ENCODE measurements at places on chromosomes 2 and 18. TPM values are rescaled to one million over a fixed set of nuclear protein-coding genes. Genes with fewer than 3 reads are reported as not detected.

GRCh38 chr2:225630824-225631533 is 231.5 kb downstream of the NYAP2 start:
- no peak for DNase-seq

GRCh38 chr2:168455645-168456520 is at the start of gene CERS6:
Gene CERS6, plus strand, starts transcription at chr2:168456272. Its CDS starts 177 bp downstream, at chr2:168456449.
- peak; percentile 92 for DNase-seq

GRCh38 chr2:52365946-52366345 is 1334.0 kb upstream of the NRXN1 start:
- no peak for DNase-seq

GRCh38 chr2:37827455-37827854 is 97.6 kb upstream of the RMDN2 start:
- DNase-seq, result no peak

- DNase-seq, result no peak
Measured at GRCh38 chr18:21361307-21361880, 119.4 kb downstream of the GREB1L start.

DNA sequence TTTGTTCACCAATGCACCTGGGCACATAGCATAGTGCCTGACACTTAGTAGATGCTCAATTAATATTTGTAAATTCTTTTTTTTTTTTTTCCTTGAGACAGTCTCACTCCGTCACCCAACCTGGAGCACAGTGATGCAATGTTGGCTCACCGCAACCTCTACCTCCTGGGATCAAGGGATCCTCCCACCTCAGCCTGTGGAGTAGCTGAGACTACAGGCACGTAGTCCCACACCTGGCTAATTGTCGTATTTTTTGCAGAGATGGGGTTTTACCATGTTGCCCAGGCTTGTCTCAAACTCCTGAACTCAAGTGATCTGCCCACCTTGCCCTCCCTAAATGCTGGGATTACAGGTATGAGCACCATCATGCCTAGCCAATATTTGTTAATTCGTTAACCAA is 23.2 kb upstream of the LPIN2 start:
- DNase-seq, result no peak

DNA sequence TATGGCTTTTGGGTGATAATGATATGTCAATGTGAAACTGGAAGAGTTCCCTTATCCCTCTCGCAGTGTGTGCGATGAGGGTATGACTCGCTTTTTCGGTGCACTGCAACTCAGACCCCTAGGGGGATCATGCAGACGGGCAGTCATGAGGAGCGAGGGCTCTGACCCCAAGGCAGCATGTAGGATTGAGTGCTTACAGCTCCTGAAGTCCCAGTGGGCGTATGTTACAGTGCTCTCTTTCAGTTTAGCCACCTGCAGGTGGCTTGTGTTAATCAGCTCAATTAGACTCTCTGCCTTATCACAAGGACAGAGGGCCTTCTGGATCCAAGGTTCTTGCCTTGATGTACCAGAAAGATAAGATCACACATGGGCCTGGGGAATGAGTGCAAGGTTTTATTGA is 1269.9 kb upstream of the GYPC start:
- DNase-seq, result no peak

GRCh38 chr2:48984922-48985321 is 169.4 kb downstream of the FSHR start:
- DNase-seq, result no peak

- no peak for DNase-seq
Measured at GRCh38 chr2:23386339-23387220, 1.6 kb downstream of the KLHL29 start.

Gene SP140
- total RNA-seq, result 1.3 TPM

Gene LRRTM4
- total RNA-seq, result not detected

Gene NCKAP5
- not detected for total RNA-seq

Gene TCF23
- total RNA-seq, result not detected

Gene DLGAP1
- 0.27 TPM for total RNA-seq

Gene IL37
- not detected for total RNA-seq

Gene ESCO1
- total RNA-seq, result 4.8 TPM

Gene HOXD13
- total RNA-seq, result not detected

Gene CKAP2L
- 0.81 TPM for total RNA-seq

Gene ANKRD30BL
- total RNA-seq, result not detected
